ENCODE measurements at places on chromosomes 13 and 19.

DNA sequence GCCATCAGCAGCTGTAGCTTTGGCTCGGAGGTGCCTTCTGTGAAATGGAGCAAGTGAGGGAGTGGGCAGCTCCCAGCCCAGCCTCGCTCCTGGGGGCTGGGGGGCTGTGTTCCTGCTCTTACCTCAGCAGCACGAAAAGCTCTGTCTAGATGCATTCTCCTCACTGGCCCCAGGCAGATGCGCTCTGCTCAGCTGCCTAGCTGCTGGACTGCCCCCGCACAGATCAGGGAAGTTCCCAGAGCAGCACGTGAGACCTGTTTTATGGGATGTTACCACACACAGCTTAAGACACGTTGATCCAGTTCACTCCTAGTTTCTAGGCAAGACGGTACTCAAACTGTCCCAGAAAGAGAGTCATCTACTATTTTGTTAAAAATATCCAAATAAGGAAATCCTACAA lies 13.6 kb downstream of the LCP1 start:
- peak; percentile 76 for DNase-seq

DNA sequence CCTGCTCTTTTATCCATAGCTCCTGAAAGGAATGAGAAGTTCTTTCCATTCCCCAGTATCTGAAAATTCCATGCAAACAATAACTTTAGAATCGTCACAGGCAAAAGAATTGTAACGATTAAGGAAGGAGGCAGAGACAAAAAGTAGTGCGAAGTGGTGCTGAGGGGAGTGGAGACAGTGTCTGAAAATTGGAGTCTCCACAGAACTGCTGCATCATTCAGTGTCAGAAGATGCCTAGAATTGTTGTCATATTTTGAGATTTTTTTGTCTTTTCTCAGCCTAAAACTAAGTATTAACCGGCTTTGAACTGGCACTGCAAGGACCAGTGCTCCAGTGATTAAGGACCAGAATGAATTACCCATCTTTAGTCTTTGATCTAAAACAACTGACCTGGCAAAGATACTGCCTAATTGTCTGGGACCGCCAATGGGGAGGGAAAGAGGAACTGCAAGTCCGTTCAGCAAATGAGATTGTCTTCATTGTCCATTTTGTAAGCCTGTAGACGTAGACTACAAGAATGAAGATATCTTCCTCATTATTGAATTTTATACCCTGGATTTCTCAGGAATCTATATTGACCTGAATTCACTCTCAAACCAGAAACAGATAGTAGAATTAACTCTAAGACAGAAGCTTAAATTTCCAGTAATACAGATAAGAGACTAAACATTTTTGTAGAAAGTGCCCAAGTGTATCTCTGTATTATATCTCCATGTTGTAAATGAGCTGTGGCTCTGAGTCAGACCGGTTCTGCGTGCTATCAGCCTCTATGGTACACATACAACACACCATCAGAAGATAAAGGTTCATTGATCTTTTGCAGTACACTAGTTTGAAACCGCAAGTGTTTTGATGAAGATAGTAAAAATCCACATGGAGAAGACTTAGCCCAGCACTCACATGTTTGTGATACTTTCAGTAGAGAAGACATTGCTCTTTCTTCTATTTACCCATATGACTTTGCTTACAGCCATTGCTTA lies 293.2 kb downstream of the EFNB2 start:
- DNase-seq: no peak

DNA sequence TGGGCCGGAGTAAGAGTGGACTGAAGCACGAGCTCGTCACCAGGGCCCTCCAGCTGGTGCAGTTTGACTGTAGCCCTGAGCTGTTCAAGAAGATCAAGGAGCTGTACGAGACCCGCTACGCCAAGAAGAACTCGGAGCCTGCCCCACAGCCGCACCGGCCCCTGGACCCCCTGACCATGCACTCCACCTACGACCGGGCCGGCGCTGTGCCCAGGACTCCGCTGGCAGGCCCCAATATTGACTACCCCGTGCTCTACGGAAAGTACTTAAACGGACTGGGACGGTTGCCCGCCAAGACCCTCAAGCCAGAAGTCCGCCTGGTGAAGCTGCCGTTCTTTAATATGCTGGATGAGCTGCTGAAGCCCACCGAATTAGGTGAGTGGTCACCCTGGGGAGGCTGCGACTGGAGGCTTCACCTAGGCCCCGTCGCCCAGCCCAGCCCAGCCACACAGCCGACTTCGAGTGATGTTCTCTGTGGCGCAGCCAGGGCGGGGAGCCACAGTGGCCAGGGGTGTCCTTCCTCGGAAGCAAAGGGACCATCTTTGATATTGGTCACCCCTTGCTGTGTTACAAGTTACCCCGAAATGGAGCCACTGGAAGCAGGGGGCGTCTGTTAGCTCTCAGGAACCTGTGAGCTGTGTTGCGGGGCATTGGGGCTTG lies 5.6 kb downstream of the PIAS4 start:
- DNase-seq: no peak

GRCh38 chr13:68056816-68057710 lies 826.9 kb upstream of the PCDH9 start:
- no peak for DNase-seq

DNA sequence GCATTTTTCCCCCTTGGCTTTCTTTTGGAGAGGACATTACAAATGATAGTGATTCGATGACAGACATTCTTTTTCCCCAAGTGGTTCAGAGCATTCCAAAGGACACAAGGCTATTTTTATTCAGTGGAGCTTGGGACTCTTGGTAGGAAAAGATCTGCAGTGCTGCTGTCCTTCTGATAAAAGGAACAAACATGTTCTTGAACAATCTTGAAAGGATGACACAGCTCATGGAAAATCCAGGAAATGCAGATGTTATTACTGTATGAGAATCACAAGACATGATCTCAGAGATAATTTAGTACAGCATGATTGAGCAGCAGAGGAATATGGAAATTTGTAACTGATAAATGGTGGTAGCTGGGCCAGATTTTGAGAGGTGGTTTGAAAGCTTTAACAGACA lies 96.2 kb upstream of the RFC3 start:
- DNase-seq: no peak

- DNase-seq: no peak
These were observed 20.5 kb downstream of the ATP4B start for GRCh38 chr13:113637262-113638160.

GRCh38 chr19:1762243-1763117 lies 9.2 kb downstream of the ONECUT3 start:
- no peak for DNase-seq

GRCh38 chr13:44921246-44921877 lies 67.9 kb downstream of the NUFIP1 start:
- DNase-seq: no peak

GRCh38 chr13:86368924-86369323 lies 569.7 kb upstream of the SLITRK6 start:
- no peak for DNase-seq

GRCh38 chr13:44448373-44448772 lies 74.7 kb downstream of the SERP2 start:
- no peak for DNase-seq

- DNase-seq: no peak
These were observed 8.8 kb upstream of the GPC6 start for GRCh38 chr13:93217721-93218261.

- DNase-seq: no peak
These were observed 13.7 kb upstream of the FCER2 start for GRCh38 chr19:7715671-7716070.

DNA sequence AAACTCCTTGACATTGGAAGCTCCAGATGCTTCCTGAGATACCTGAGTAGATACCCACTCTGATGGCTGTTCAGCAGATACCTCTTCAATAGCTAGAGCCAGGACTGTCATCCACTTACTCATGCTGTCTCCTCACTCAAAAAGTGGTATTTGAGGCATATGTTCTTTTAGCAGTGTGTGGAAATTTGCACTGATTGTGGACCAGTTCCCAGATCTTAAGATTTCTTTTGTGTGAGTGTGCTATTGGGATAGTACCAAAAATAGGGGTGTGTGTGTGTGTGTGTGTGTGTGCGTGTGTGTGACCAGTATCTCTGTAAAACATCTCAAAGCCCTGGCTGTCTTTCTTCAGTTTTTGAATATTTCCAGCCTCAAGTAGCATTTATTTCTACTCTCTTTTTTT lies 108.3 kb downstream of the SLITRK5 start:
- no peak for DNase-seq

DNA sequence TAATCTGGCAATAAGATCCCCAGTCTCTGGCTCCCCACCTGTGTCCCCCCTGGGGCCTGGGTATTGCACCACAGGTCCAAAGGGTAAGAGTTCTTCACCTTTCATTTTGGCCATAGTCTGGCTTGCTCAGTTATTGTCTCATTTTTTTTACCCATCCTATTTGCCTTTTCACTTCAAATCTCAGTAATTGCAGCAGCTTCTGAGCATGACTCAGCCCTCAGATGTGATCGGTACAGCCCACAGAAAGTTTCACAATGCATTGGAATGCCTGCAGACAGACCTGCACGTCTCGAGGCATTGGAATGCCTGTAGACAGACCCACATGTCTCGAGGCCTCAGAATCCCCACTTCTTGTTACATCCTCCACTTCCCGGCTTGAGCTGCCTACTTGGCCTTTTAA lies 173.6 kb downstream of the NUFIP1 start:
- DNase-seq: peak; percentile 51

DNA sequence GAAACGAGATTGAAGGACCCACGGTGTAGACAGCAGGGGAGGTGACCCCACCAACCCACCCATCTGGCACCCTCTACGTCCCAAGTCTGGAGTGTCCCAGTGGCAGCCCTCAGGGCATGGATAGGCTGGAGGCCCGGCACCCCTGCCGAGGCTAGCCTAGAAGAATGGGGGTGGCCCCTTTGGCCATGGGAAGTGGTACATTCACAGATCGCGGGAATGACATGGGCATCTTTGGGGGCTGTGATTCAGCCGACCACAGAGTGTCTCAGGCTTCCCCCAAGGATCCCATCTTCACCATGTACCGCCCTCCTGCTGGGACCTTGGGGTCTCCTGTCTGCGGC lies 11.3 kb upstream of the MKNK2 start:
- DNase-seq: no peak

GRCh38 chr13:85261757-85262346 lies 537.4 kb downstream of the SLITRK6 start:
- DNase-seq: no peak

DNA sequence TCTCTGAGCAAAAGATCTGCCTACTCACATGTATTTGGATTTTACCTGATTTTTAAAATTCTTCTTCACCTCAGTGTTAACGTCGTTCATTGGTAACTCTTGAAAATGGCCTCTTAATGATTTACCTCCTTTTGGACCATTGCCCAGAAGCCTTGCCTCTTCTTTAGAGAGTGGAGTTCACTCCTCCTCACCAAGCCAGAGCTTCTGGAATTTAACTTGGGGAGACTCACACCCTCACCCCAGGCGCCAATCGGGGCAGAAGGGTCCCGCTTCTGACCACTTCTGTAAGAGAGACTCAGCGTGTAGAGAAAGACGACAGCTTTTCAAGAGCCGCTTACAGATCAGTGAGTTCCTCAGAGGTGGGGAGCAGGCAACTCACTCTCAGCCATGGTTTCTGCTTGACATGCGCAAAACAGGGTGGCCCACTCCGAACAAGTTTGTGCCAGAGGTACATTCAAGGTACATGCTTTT lies 2.7 kb downstream of the PNMA8C start:
- DNase-seq: no peak

DNA sequence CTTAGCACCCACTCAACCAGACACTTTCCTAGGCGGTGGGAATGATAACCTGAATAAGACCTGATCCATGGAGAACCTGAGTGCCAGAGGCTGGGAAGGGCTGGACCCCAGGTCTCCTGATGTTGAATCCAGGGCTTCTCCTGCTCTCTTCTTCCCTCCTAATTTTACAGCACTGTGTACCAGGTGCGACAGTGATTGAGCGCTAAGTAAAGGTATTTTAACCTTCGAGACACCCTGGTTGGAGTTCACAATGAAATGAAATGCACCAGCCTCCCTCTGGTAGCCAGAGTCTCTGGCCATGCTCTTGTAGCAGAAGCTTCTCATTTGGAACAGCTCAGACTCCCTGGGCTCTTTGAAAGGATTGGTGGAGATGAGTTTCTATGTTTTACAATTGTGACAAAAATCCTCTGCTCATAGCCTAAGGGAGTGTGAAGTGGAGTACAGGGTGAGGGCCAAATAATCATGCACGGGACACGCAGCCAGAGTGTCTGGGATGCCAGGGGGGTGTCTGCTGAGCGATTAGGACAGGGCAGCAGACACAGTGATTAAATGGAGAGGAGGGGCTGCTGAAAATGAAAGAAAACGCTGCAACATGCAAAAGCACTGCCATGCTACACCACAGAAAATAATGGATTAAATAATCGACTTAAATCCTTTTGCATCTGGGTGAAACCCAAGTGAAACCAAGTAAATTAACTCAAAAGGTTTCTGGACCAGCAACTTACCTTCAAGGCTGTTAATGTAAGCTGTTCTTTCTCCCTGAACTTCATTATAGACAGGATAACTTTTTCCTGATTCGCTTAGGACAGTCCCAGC lies 83.8 kb downstream of the FAM216B start:
- no peak for DNase-seq

DNA sequence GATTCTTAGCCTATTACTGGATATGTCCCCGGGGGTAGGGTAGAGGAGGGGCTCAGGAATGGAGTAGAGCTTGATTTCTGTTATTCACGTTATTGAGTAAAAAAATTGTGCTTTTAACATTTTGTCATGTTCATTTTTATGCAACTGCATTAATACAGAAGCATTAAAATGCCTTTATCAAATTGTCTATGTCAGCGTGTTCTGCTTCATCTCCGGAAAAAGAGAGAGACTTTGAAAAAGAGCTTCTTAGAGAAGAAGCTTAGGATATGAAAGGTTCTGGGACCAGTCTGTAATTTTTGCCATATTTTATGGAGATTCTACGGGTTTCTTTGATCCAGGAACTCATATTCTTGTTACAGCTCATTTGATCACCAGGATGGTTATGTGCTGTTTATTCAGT lies 82.0 kb downstream of the SLC10A2 start:
- no peak for DNase-seq

All from stimulated activated CD4-positive, alpha-beta T cell treated with anti-CD3 and anti-CD28 coated beads, Interleukin-1b, Interleukin-23, amount 100 ng/mL, for 48 hours (primary cell).